Ovary (tissue), 10 donors: ENCODE measurements at places on chromosomes 7 and 10. TPM values are rescaled to one million over a fixed set of nuclear protein-coding genes. Genes with fewer than 3 reads are reported as not detected.

GRCh38 chr7:47669901-47670384 lies 88.0 kb upstream of the TNS3 start:
- no peak for DNase-seq

The PLXNA4 gene
- 5.1 TPM for polyA plus RNA-seq

- DNase-seq, result no peak
These were observed 6.4 kb upstream of the KAZALD1 start for GRCh38 chr10:101055411-101055810.

The EIF4EBP2 gene
- polyA plus RNA-seq, result 37.7 TPM

- no peak for DNase-seq
These were observed 124.9 kb upstream of the HDAC9 start for GRCh38 chr7:18370633-18371032.

DNA sequence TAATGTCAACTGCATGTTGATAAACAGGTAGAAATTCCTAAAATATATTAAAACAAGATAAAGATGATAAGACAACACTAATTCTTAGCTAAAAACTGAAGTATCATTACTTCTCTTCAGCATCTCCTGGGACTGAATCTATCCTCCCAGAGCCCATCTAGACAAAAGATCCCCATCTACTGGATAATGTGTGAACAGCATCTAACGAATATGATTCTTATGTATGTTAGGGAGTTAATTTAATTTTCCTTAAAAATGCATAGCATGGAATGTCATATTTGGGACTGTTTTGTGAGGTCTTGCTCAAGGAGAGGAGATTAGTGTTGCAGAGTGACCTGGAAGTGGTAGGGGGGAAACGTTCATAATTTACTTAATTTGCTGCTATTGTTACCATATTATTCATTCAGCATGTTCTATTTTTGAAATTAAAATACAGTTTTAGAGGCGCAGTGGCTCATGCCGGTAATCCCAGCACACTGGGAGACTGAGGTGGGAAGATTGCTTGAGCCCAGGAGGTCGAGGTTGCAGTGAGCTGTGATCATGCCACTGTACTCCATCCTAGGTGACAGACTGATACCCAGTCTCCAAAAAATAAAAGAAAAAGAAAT lies 305.1 kb upstream of the CSTF2T start:
- DNase-seq, result no peak

The GTPBP4 gene
- 32.7 TPM for polyA plus RNA-seq

The TRPV5 gene
- polyA plus RNA-seq, result not detected

The ZRANB1 gene
- 18.9 TPM for polyA plus RNA-seq

The MYOF gene
- polyA plus RNA-seq, result 89.0 TPM

The ZDHHC16 gene
- 19.1 TPM for polyA plus RNA-seq

GRCh38 chr7:155604504-155604997 lies 39.9 kb upstream of the RBM33 start:
- no peak for DNase-seq

The CCAR1 gene
- polyA plus RNA-seq, result 41.9 TPM

- no peak for DNase-seq
These were observed 29.9 kb upstream of the COL1A2 start for GRCh38 chr7:94364816-94365215.

DNA sequence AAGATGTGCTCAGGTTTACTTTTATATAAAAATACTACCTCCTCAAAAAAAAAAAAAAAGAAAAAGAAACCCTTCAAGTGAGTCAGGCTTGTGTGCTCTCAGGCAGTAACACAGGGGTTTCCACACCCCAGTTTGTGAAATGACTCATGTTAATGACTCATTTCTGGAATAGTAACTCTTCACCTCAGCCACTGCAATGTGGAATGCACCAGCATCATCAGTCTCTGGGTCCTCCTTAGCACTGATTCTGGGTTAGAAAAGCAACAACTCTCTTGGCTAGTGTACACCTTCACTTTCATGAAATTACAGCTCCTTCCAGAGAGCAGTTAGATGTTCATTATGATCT lies 110.6 kb downstream of the EMX2 start:
- DNase-seq, result no peak

DNA sequence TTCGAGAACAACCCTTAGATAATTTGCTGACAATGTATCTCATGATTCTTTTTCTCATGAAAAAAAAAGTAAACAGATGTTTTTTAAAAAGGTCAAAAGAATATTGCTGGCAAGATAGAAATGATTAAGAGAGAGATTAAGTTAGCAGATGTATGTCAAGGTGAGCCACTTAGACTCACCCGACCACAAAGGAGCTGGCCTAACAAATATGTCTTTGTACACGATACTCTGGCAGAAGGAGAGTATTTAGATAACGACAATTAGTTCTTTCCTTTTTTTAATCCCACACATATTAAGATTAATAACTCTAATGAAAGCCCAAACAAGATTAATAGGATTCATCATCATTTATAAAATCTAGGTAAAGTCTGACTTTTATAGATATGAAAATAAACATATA lies 156.7 kb downstream of the RAPGEF5 start:
- DNase-seq, result no peak

DNA sequence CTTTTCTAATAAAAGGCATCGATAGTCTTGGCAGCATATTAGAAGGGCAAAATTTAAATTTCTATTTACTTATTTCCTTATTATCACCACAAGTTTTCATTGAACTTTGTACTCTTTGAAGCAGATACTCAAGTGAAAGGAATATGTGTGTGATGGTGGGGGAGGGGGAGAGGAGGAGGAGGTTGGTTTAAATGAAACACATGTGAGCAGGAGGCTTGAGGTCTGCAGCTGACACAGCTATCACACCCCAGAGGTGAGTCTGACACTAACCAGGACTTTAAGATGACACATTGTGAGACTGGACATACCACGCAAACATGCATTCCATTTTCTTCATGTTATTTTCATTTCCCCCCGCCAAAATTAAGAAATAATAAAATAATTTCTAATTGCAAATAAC lies 63.3 kb downstream of the CTTNBP2 start:
- DNase-seq, result no peak

The VAX1 gene
- polyA plus RNA-seq, result not detected

The DRGX gene
- polyA plus RNA-seq, result not detected

The ZNF277 gene
- polyA plus RNA-seq, result 16.4 TPM

- DNase-seq, result no peak
These were observed 56.0 kb downstream of the CSGALNACT2 start for GRCh38 chr10:43194266-43194665.

DNA sequence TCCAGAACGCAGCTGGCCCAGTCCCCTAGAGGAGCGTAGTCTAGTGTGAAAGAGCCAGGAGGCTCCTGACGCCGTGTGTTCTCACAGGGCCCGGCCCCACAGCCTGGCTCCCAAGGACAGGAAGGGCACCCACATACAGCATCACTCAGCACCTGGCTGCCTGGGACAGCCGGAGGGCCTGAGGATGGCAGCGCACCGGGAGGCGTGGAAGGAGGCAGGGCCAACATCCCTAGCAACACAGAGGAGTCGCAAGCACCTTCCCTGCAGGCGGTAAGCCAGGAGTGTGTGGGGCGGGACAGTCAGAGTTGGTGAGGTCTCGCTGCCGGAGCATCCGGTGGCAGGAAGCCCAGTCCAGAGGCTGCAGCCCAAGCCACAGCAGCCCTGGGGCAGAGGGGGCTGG lies 125.8 kb downstream of the MAD1L1 start:
- no peak for DNase-seq

- no peak for DNase-seq
These were observed 26.0 kb downstream of the PTPRN2 start for GRCh38 chr7:158561659-158562058.

GRCh38 chr7:139777133-139777891 lies 486 bp downstream of the HIPK2 start:
- DNase-seq, result peak; percentile 59

The ZNF679 gene
- polyA plus RNA-seq, result not detected

GRCh38 chr10:42488416-42488815 lies 150.0 kb downstream of the ZNF33B start:
- no peak for DNase-seq

DNA sequence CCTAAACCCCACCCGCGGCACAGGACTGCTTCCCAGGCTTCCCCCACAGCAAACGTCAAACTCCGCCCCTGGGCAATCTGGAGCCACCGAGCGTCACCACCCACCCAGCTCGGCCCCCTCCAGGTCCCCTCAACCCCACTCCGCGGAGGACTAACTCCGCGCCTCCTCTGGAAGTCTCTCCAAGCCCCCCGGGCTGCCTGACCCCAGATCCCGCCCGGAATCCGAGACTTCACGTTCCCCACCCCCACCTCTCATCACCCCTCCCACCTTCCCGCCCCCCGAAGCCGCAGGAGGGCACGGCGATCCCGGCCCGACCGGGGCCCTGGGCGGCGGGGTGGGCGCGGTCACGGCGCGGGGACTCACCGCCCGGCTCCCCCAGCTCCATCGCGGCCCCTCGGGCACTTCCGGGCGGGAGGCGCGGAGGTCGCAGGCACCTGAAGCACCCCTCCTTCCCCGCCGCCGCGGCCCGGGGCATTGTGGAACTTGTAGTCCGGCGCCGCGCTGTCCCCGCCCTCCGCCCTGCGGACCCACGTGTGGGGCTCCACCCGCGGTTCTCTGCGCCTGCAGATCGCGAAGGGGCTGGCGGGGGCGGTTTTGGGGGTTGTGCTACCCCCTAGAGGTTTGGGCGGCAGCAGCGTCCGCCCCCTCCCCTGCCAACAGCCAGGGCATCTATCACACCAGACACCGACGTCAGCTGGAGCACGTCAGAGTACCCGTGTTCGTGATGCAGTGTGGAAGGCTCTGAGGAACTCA lies at the start of gene TMUB1:
TSS of gene TMUB1 (minus strand) at position 423 of the 753 bp plus-strand sequence. CDS start 930 bp downstream, outside the sequence.
- peak; percentile 87 for DNase-seq

The LIPF gene
- not detected for polyA plus RNA-seq

The GPR15LG gene
- polyA plus RNA-seq, result not detected

- DNase-seq, result no peak
These were observed 224.6 kb downstream of the PHTF2 start for GRCh38 chr7:78023191-78023590.

DNA sequence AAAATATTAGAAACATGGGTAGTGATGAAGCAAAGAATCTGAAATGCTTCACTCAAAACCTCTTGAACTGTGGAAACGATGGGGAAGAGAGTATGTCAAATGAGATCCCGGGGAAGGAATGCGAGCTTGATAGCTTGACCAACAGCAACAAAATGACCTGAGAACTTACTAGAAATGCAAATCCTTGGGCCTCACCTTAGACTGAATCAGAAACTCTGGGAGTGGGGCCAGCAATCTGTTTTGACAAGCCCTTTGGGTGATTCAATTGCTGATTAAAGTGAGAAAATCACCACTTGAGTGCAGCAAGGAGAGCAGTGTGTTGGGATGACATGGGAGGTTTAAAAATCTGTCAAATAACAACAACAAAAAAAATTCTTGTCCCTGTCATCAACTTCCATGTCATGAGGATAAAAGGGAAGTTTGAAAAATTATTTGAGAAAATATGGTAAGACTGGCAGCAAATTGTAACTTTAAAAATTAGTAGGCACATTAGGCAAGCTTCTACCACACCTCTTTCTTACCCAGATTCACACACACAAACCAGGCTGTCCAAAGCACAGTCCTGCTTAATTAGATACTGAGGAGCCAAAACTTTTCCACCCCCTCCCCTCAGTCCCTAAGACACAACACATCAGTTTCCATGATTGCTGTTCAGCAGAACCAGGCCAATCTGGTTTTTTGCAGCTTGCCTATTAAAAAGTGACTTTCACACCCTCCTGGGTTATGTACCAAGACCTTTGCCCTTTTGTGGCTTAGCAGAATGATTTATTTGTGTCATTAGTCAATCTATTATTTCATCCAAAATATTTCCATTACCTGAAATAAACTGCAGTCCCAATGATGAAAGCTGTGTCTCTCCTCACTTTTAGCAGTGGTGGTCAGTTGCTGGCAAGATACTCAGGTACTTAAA lies 15.6 kb downstream of the CALCR start:
- DNase-seq, result no peak

- no peak for DNase-seq
These were observed 118.2 kb upstream of the C7orf33 start for GRCh38 chr7:148472406-148472805.

The PRKAR1B gene
- 34.0 TPM for polyA plus RNA-seq
